Stimulated activated CD8-positive, alpha-beta memory T cell treated with anti-CD3 and anti-CD28 coated beads, Interleukin-7, amount 100 ng/mL, for 48 hours (primary cell): ENCODE measurements at places on chromosomes 4 and X.

- no peak for DNase-seq
Measured at GRCh38 chrX:9651737-9652136, 113.9 kb downstream of the GPR143 start.

DNA sequence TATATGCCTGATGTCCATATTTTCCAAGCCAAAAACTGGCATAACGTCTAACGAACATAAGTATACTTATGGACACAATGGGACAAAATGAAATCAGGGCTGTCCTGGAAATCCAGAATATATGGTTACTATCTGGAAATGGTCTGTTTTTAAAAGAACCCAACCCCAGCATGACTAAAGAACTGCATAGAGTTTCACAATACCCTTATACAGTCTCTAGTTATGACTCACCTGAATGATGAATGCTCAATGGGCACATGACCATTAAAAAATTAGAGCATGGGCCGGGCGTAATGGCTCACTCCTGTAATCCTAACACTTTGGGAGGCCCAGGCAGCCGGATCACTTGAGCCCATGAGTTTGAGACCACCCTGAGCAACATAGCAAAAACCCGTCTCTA lies 31.8 kb downstream of the AMMECR1 start:
- DNase-seq: no peak

GRCh38 chrX:118345045-118345463 lies 852 bp upstream of the WDR44 start:
- no peak for DNase-seq

DNA sequence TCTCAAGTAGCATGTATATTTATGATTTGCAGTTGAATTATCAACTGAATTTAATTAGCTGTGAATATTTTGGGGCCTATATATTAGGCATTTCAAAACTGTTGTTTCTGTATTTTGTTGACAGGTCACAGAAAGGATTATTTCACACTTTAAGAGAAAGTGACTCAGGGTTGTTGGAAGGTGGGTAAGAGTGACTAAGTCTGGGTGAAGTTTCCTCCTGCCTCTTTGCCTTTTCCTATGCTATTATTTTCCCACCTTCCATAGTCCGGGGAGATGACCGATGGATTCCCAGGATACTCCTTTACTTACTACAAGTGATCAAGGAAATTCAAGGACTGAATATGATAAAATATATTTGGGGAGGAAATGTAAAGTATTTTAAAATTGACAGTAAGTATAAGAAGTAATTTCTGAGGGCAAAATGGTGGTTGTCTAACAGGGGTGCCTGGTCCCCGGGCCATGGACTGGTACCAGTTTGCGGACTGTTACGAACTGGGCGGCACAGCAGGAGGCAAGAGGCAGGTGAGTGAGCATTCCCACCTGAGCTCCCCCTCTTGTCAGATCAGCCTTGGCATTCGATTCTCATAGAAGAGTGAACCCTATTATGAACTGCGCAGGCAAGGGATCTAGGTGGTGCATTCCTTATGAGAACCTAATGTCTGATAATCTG lies 175.5 kb upstream of the GPRIN3 start:
- no peak for DNase-seq

DNA sequence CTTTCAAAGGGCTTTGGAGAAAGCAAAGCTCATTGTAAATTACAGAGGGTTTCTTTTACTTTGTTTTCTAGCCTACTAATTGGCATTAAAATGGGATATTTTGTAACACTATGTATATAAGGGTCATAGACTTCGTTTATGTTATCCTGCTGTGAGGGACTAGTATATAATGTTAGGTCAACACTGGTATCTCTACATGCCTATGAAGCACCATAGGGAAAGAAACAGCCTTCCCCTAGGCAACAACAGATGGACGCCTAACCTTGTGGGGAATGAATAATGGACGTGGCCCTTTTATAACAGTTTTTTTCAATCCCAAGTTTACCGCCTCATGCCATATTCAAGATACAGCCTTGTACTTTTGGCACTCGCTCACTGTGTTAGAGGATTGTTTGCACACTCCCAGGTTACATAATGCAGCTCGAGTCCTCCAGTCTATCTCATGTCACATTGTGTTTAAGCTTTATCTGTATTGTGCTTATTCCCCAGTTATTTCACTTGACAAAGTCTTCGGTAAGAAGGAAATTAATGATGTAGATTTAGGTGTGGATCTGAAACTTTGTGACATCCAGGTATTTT lies 711.0 kb downstream of the RPA4 start:
- DNase-seq: no peak
